ENCODE measurements at places on chromosomes 16 and 17. TPM values are rescaled to one million over a fixed set of nuclear protein-coding genes. Genes with fewer than 3 reads are reported as not detected.

CCDC200 gene
- not detected for total RNA-seq

CFAP52 gene
- not detected for total RNA-seq

LITAF gene
- total RNA-seq: 70.8 TPM

OTOP3 gene
- total RNA-seq: not detected

SMIM5 gene
- total RNA-seq: 15.8 TPM

DCXR gene
- total RNA-seq: 177 TPM

BBS2 gene
- 45.0 TPM for total RNA-seq

P2RX1 gene
- total RNA-seq: 0.17 TPM

KARS1 gene
- total RNA-seq: 152 TPM

CUEDC1 gene
- 55.0 TPM for total RNA-seq

XYLT2 gene
- total RNA-seq: 18.0 TPM

HOXB13 gene
- not detected for total RNA-seq

MYCBPAP gene
- total RNA-seq: 0.55 TPM

PHOSPHO1 gene
- total RNA-seq: 0.64 TPM

RNF112 gene
- 3.5 TPM for total RNA-seq

FBXW10B gene
- total RNA-seq: 0.35 TPM

TMEM114 gene
- not detected for total RNA-seq

CDRT15L2 gene
- total RNA-seq: not detected

ABI3 gene
- 5.6 TPM for total RNA-seq

COL1A1 gene
- 26.8 TPM for total RNA-seq

UTP4 gene
- total RNA-seq: 32.3 TPM

C17orf50 gene
- total RNA-seq: not detected

HAP1 gene
- not detected for total RNA-seq

HSD3B7 gene
- total RNA-seq: 7.4 TPM

PRDM7 gene
- total RNA-seq: not detected

TLCD1 gene
- total RNA-seq: 2.6 TPM

CD300A gene
- 1.9 TPM for total RNA-seq

ACSM2B gene
- not detected for total RNA-seq

DNAH3 gene
- total RNA-seq: 1.1 TPM

MAF gene
- total RNA-seq: 18.8 TPM

TIGD7 gene
- 7.6 TPM for total RNA-seq

KRTAP16-1 gene
- total RNA-seq: not detected

SLFN14 gene
- total RNA-seq: not detected

RASD1 gene
- 50.8 TPM for total RNA-seq

LRRC37A3 gene
- total RNA-seq: 2.7 TPM

All from left ventricle myocardium superior (tissue), 1 donor.